T-helper 1 cell treated with Interleukin-12 subunit alpha and Interleukin-12 subunit beta and Interleukin-4 antibody, amounts not matched to agents 30 ng/mL and 1 ng/mL, for 36 hours (primary cell): ENCODE measurements at places on chromosomes 11 and 22. TPM values are rescaled to one million over a fixed set of nuclear protein-coding genes. Genes with fewer than 3 reads are reported as not detected.

Gene MYBPC3
- not detected in 2 replicates for total RNA-seq

Gene BEST1
- 0.44 TPM in 1 of 2 replicates, not detected in the other for total RNA-seq

Gene TRIM66
- total RNA-seq: 10.7 and 11.6 TPM in 2 replicates

Gene F2
- 0.71 TPM in 1 of 2 replicates, not detected in the other for total RNA-seq

Gene TREH
- not detected in 2 replicates for total RNA-seq

Gene TMEM126B
- 54.6 and 55.6 TPM in 2 replicates for total RNA-seq

Gene LRRC56
- total RNA-seq: 1.4 and 1.6 TPM in 2 replicates

Gene ANGPTL5
- not detected in 2 replicates for total RNA-seq

Gene KLHDC7B
- 12.6 and 13.8 TPM in 2 replicates for total RNA-seq

Gene NPAS4
- total RNA-seq: 0.07 and 0.42 TPM in 2 replicates

Gene OR6T1
- not detected in 2 replicates for total RNA-seq

Gene PLAAT2
- 0.29 TPM in 1 of 2 replicates, not detected in the other for total RNA-seq

Gene B4GALNT4
- total RNA-seq: 0.91 and 1.9 TPM in 2 replicates

Gene PANX3
- total RNA-seq: not detected in 2 replicates

Gene CD6
- total RNA-seq: 327 and 336 TPM in 2 replicates
